NCI-H69 (cell line): ENCODE measurements at places on chromosomes 2 and 18.
A peak's percentile ranks its signal among the peaks of the same experiment; 100 is the strongest.

DNA sequence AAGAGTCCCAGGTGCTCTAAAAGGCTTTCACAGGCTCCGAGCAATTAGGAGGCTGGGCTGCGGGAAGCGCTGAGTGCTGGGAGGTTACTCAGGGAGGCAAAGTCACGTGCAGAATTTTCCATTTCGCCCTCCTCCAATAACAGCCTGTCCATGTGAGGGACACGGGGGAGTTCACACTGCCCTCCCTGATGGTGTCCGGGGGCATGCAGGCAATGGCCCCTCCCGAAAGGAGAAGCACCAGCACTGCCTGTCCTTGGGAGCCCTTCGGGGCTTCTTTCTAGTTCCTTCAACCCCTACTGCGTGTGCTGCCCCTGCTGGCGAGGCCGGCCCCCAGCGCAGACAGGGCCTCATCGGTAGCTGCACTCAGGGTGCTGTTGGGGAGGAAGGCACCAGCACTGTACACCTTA is 63.1 kb upstream of the HPCAL1 start:
- no peak for DNase-seq

- no peak for DNase-seq
Observed at GRCh38 chr2:202141329-202141947, 68.4 kb downstream of the KIAA2012 start.

GRCh38 chr2:235390816-235391194 is 103.0 kb upstream of the AGAP1 start:
- DNase-seq: no peak

DNA sequence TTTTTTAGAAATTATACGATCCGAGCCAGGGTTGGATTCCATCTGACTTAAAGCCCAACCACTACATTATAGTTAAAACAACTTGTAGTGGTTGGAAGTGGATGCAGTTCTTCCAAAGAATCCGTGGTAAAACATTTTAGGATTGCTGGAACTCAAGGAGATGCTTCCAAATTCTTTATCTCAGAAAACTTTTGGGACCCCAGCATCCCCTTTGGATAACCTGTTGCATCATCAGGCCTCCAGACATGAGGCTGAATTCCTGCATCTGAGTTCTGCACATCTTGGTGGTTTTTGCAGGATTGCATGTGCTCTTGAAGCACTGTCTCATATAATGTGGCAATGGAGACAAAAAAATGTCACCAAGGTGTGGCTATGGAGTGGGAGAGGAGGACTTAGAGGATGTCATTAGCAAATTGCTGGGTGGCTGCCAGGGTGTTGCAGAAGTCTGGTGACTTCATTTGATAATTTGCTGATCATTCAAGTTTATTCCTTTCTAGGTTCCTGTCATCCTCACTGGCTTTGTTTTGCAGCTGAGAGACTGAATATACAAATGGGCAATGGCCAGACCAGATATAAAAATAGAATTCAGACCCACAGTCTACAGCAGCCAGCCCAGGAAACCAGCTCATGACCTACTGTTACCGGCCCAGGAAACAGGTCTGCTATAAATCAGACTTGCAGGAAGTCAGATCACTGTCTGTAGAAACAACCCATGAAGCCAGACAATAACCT is 207.7 kb downstream of the BCL2 start:
- peak; percentile 77 for DNase-seq

DNA sequence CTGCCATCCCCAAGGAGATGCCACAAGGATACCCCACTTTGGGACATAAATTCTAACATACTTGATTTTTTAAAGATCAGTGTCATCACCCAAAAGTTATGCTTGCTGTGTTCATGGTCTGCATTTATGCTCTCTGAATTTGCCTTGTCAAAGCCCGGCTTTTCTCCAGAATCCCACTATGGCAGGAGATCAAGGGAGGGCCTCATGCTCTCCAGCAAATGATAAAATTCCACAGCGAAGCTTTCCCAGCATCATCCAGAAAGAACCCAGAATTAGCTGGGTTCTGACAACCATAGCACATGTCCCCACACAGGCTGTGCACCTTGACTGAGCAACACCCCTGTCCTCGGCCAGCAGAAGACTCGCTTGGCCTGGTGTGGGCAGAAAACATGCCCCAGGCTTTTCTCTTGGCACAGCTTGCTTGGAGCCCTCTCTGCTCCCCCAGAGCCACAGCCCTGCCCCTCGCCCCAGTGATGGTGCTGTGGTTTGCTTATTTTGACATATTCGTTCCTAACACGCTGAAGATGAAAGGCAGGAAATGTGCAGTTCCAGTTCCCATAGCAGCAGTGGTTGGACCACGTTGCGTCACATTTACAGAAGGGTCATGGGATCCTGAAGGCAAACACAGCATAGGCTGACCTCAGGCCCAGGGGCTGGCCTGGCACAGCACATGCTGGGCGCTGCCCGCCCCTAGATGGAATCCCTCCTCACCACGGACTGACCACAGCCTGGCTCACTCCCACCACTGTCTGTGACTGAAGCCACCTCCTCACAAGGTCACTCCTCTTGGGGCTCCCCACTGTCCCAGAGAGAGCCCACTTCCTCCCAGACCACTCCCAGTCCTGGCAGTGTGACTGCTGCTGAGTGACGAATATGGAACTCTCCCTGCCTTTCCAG is 14.1 kb upstream of the CHRNA1 start:
- DNase-seq: no peak

DNA sequence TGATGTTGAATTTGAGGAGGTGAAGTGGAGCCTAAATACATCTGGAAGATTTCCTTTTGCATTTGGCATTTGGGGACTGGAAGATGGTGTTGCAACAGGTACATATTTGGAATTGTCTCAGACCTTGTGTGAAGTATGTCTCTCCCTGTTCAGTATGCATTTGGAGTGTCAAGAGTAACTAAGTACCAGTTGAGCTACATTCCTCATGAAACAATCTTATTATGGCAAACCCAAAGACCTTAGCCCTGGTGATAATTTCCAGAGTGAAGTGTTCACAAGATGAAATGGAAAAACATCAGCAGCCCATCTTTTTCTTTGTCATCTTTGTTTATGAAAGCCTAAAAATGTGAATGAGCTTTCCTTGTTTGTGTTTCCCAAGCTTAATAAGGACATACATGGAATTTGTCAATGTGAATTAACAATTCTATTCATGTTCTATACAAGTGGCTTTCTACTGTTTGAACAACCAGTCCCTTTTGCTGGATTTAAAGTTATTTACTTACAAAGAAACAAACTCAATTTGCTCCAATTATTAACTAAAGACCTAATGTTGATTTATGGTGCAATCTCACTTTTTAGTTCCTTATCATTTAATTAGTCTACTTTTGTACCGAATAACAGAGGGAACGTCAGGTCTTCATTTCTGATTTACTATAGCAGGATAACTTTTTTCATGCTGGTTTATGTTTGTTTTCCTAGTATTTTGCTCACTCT is 42.1 kb upstream of the PPP1R1C start:
- no peak for DNase-seq

- peak; percentile 2 for DNase-seq
Observed at GRCh38 chr2:207008105-207008990, 69.0 kb downstream of the CPO start.

DNA sequence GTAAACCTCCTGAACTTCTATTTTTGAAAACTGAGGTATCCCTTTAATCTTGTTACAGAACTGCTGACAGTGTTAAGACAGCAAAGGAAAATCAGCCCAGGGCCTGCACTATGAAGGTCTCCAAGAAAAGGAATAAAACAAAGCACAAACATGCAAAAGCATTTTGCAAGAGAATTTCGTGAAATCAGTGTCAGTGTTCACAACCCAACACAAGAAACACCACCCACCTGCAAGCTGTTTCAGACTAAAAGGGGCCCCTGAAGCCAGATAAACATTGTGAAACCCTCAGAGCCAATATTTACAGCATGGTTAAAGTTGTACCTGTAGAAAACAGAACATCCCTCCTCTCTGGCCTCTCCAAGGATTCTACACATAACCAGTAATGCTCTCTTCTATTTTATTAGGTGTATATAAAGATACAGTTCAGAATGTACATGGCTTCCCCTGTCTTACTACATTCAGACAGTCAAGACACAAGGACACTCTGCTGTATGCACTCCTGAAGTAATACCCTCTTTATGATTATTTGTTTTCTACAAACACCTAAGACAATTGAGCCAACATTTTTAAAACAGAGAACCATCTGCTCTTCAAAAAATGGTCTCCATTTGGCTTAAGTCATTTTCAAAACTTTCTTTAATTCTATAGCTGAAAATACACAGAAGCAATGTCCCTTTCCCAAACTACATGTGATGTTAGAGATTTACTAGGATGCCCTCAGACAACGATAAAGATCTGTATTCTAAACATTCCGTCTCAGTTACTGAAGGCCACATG is 149.5 kb upstream of the ZFP36L2 start:
- no peak for DNase-seq

- DNase-seq: no peak
Observed at GRCh38 chr2:158134655-158135054, 33.0 kb downstream of the UPP2 start.

DNA sequence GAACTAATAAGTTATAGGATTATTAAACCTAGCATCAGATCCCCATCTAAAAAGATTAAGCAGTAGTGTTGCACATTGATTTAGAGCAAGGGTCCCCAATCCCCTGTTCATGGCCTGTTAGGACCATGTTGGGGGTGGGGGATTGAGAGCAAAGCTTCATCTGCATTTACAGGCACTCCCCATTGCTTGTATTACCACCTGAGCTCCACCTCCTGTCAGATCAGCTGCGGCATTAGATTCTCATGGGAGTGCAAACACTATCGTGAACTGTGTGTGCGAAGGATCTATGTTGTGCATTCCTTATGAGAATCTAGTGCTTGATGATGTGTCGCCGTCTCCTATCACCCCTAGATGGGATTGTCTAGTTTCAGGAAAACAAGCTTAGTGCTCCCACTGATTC is 18.4 kb upstream of the PSD4 start:
- DNase-seq: no peak

DNA sequence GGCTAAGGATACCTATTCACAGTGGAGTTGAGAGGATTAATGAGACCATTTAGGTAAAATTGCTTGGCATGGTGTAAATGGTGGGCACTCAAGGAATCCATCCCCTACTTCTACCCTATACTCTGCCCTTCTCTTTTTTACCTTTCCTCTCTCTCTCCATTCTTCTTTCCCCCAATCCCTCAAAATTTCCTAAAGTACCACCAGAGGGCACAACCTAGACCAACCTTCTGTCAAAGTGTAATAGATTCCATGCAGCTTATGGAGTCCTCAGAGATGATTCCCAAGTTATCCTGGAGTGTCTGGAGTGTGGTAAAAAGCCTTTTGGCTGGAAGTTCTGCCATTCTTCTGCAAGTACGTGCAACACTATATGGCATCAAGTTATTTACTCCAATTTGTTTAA is 33.0 kb upstream of the CCDC195 start:
- peak; percentile 4 for DNase-seq

DNA sequence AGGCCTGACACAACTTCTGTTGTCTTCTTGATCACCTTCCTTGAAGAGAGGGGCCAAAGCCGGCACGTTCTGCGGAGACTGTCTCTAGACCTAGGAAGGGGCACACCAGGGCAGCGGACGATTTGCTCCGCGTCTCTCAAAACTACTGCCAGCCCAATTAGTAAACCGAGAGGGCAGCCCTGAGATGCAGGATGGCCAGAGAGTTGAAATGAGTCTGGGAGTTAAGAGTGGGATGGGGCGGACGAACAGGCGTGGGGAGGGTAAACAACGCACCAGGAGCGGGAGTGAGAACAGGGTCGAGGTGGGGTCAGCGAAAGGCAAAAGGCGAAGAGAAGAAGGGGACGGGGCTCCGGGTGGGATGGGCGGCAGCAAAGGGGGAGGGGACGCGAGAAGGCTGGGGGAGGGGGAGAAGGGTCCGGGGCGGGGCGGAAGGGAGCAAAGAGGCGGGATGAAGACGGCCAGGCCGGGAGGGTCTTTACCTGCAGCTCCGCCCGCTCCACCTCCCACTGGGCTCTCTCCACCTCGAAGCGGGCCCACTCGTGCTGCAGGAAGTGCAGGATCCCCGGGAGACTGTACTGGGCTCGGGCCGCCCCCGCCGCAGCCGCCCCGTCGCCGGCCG is 476 bp downstream of the STRN start:
- DNase-seq: peak; percentile 70

GRCh38 chr2:67076239-67076624 is 320.9 kb upstream of the ETAA1 start:
- no peak for DNase-seq

- DNase-seq: no peak
Observed at GRCh38 chr2:196435189-196435588, 204.3 kb upstream of the CCDC150 start.

GRCh38 chr18:42394238-42394637 is 439.2 kb downstream of the PIK3C3 start:
- no peak for DNase-seq

- no peak for DNase-seq
Observed at GRCh38 chr2:136255648-136256461, 137.9 kb upstream of the CXCR4 start.

GRCh38 chr2:168118733-168119514 is 128.5 kb downstream of the STK39 start:
- peak; percentile 74 for DNase-seq

- DNase-seq: no peak
Observed at GRCh38 chr2:9319338-9319715, 104.0 kb downstream of the ITGB1BP1 start.

DNA sequence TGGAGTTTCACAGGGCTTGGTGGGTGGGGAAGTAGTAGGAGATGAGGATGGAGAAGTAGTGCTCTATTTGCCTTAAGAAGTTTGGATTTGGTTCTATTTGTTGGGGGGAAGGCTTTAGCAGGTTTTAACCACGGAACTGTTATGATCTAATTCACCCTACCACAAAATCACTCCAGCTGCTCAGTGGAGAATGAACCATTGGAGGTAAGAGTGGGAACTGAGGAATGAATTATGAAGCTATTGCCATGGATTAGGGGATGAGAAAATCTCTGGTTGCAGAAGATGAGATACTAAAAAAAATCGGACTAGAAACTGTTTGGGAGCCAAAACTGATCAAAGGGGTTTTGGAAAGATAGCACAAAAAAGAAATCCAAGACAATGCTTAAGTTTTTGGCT is 488.9 kb downstream of the DLGAP1 start:
- no peak for DNase-seq

- no peak for DNase-seq
Observed at GRCh38 chr18:23378302-23378686, 74.8 kb upstream of the RIOK3 start.

DNA sequence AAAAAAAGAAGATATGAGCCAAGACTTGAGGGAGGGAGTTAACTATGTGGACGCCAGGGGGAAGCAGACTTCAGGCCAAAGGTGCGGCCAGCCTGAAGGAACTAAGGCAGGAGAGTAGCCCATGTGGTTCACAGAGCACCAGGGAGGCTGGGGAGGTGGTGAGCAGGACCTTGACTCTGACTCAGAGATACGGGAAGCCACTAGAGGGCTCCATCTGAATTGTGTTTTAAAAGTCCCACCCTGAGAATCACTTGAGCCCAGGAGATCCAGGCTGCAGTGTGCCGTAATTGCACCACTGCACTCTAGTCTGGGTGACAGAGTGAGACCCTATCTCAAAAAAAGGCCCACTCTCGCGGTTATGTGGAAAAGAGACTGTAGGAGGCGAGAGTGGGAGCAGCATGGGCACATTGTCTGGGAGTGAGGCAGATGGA is 12.3 kb downstream of the CEP192 start:
- DNase-seq: peak; percentile 49

DNA sequence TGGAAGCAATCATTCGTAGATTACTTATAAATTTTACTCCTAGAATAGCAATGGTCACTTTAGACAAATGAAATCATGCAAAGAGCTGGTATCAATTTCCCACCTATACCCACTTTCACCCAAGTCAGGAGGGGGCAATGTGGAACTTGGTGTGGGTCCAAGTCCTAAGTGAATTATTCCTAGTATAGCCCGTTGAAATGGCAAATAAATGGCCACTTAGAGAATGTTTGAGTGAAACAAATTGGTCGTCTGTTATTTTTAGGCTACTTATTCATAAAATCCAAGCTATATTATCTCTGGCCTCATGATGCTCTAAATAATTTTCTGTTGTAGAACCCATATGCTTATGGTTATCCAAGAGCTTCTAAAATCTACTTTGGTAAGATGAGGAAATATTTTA is 98.1 kb downstream of the MYO3B start:
- DNase-seq: peak; percentile 68
